ENCODE measurements at places on chromosomes 3 and 15. TPM values are rescaled to one million over a fixed set of nuclear protein-coding genes. Genes with fewer than 3 reads are reported as not detected.

SPATA12 gene
- total RNA-seq, result 0.14 TPM

KBTBD12 gene
- not detected for total RNA-seq

PPIB gene
- 818 TPM for total RNA-seq

GOLGA8K gene
- total RNA-seq, result 3.8 TPM

GOLGA8Q gene
- 1.1 TPM for total RNA-seq

SERPINI2 gene
- not detected for total RNA-seq

SEMA3B gene
- total RNA-seq, result 0.97 TPM

Data from endothelial cell of umbilical vein (primary cell).